CD8-positive, alpha-beta memory T cell (primary cell): ENCODE measurements at places on chromosomes 2 and 18. TPM values are rescaled to one million over a fixed set of nuclear protein-coding genes. Genes with fewer than 3 reads are reported as not detected.

Gene EML6
- total RNA-seq: 2.3 TPM

Gene ZAP70
- 197 TPM for total RNA-seq

Gene UGT1A8
- not detected for total RNA-seq

Gene MREG
- total RNA-seq: 26.2 TPM

Gene DTNA
- not detected for total RNA-seq

Gene EVX2
- total RNA-seq: not detected

Gene SEMA4F
- 8.5 TPM for total RNA-seq

Gene ANKRD36C
- total RNA-seq: 29.8 TPM

Gene MALL
- total RNA-seq: 0.47 TPM

Gene UPP2
- not detected for total RNA-seq

Gene ZNF396
- 1.7 TPM for total RNA-seq

Gene SERPINE2
- 5.0 TPM for total RNA-seq

Gene PLEK
- total RNA-seq: 21.3 TPM

Gene COL6A3
- 7.0 TPM for total RNA-seq

Gene PJVK
- total RNA-seq: 1.9 TPM

Gene PRSS56
- total RNA-seq: not detected

Gene CCDC141
- total RNA-seq: 1.6 TPM

Gene KCNG2
- not detected for total RNA-seq

Gene SF3B6
- 141 TPM for total RNA-seq

Gene FAM110C
- 0.44 TPM for total RNA-seq

Gene DUSP2
- 237 TPM for total RNA-seq

Gene CXCR1
- not detected for total RNA-seq

Gene CTAGE1
- not detected for total RNA-seq

Gene COL3A1
- total RNA-seq: 0.07 TPM

Gene POTEF
- not detected for total RNA-seq

Gene PAX8
- total RNA-seq: 2.3 TPM

Gene NFATC1
- total RNA-seq: 45.9 TPM

Gene MATN3
- not detected for total RNA-seq

Gene BOLL
- not detected for total RNA-seq

Gene NEU2
- total RNA-seq: not detected

Gene XDH
- total RNA-seq: not detected

Gene PROKR1
- total RNA-seq: not detected

Gene CERKL
- total RNA-seq: not detected

Gene IL36B
- not detected for total RNA-seq

Gene POTEJ
- not detected for total RNA-seq

Gene PROM2
- total RNA-seq: 0.46 TPM

Gene SP3
- total RNA-seq: 98.4 TPM

Gene HTR2B
- total RNA-seq: not detected
